Right kidney (tissue), 9 donors: ENCODE measurements at places on chromosomes 12 and 14.

GRCh38 chr14:52179141-52179790 lies 88.2 kb upstream of the PTGDR start:
- no peak for DNase-seq

DNA sequence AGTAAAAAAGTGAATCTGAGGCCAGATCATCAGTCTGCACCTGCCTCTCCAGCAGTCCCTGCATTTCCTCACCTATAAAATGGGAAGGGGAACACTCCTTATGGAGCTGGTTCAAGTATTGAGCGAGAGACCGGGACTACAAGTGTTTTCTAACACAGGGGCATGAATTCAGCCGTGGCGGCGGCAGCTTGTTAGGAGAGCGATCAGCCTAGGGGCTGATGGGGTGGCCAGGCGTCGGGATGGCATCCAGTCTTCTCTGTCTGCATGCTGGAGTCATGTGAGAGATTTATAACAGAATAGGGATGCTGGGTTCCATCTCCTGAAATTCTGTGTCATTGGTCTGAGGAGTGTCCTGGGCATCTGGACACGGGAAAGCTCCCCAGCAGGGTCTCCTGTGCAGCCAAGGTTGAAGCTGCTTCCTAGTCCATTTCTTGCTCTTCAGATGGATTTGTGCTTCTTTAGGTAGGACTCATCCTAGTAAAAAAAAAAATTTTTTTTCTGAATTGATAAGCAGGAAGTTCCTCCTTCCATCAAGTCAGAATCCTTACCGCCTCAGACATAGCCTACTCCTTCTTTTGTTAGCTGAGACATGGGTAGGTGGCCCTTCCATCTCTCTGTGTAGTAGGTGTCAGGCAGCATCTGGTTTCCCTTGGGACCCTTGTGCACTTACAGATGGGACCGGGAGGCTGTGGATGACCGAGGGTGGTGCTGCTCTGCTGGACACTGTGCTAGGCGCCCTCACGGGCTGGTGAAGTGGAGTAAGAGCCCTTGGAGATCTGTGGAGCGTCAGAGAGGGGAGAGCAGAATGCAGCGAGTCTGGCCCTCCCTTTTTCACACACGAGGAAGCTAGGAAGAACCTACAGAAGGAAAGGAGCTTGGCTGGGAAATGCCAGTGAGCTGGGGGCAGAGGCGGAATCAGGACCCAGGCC lies 146.7 kb downstream of the TSPAN9 start:
- DNase-seq, result no peak

GRCh38 chr14:37320106-37320505 lies 122.4 kb downstream of the MIPOL1 start:
- DNase-seq, result no peak

- no peak for DNase-seq
These were observed 25.6 kb downstream of the EGLN3 start for GRCh38 chr14:33925235-33925634.

DNA sequence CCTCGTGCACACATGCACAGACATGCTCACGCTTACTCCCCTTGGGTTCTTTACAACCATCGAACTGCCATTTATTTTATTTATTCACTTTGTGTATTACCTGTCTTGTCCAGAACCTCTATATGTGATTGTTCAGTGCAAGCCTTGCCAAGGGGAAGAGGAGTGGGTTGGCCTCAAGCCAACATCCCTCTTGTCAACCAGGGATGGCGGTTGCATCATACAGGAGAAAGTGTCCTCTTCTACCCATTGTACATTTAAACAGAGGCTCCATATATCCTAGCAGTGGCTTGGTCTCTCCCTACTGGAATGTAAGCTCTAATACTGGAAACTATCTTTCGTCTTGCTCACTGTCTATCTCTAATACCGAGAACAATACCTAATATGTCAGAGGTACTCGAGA lies 108.4 kb downstream of the C12orf42 start:
- no peak for DNase-seq

DNA sequence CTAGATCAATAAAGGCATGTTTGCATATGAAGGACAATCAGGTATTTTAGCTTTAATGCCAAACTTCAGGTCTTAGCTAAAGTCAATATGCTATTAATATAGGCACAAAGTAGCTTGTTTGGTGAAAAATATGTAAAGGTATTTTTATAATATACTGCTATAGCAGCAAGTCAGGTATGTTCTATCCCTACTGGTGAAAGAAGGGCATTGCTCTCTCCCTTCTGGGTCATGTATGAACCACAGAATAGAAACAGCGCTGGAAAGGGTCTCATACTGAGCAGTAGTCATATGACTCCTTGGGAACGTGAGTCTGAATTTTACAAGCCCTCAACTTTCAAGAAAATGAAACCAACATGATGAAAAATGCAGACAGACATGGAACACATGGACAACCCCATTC lies 314.6 kb downstream of the GRIN2B start:
- no peak for DNase-seq
